ENCODE measurements at places on chromosomes 2 and 18. TPM values are rescaled to one million over a fixed set of nuclear protein-coding genes. Genes with fewer than 3 reads are reported as not detected.
A peak's percentile ranks its signal among the peaks of the same experiment; 100 is the strongest.

Gene GAL3ST2
- 311 TPM for total RNA-seq

Gene RAB6C
- total RNA-seq: not detected

DNA sequence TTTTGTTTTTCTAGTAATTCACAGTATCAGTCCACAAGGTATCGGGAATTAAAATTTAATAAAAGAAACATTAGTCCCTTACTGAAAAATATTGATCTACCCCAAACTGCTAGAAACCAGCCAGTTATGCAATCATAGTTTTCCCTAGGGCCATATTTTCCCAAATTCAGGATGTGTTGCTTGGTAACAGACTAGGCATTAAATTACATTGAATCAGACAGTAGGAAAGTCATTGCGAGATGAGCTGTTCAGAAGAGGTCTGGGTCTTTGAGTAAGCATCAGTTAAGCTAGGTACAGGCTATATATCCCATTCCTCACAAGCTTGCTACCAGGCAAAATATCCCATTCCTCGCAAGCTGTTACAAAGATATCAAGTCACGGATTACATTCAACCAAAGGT, 123.0 kb upstream of the CCDC150 start:
- no peaks in the 10 kb centered on the region for H3K4me1 ChIP-seq
- no peak overlapping the region for H3K4me3 ChIP-seq
- H3K27ac ChIP-seq: no peak overlapping the region
- no peak for DNase-seq
- H3K36me3 ChIP-seq: no peaks in the 10 kb centered on the region
- no peaks in the 10 kb centered on the region for H3K27me3 ChIP-seq

- no peak for DNase-seq
- no peak overlapping the region for H3K4me3 ChIP-seq
- H3K27me3 ChIP-seq: no peaks in the 10 kb centered on the region
- H3K27ac ChIP-seq: no peak overlapping the region
- peaks cover 29% of the 10 kb centered on the region for H3K4me1 ChIP-seq
These were observed 9.4 kb upstream of the AGFG1 start for GRCh38 chr2:227462462-227462951.

DNA sequence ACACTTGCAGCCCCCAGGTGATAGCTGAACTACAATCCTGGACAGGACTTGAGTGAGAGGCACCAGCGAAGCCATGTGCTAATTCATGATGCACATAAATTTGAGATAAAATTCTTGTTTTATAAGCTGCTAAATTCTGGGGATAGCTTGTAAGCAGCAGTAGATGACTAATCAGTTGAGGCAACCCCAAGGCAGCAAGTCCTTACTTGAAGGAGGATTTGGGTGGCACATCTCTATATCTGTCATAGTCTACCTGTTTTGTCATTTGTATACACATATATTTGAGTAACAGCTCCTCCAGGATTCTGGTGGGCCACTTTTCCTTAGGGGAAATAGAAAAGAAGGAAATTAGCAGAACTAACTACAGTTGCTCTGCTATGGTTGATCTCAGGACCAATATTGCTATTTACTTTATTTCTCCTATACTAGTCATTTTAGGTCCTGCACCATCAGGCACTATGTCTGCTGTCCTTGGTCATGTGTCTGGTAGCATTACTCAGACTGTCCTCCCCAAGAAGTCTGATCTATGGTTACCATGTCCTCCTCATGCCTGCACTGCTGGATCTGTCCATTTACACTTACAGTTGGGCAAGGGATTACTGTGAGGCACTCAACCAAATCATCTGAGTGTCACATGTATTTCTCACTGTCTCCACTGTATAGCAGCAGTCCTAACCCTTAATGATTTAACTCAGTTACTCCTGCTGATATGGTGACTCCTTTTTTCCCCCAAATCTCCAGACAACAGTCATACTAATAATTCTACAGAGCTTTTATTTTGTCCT, 436.0 kb upstream of the CWC22 start:
- DNase-seq: no peak
- no peaks in the 10 kb centered on the region for H3K4me1 ChIP-seq
- no peak overlapping the region for H3K27ac ChIP-seq
- H3K27me3 ChIP-seq: no peaks in the 10 kb centered on the region
- no peaks in the 10 kb centered on the region for H3K36me3 ChIP-seq

DNA sequence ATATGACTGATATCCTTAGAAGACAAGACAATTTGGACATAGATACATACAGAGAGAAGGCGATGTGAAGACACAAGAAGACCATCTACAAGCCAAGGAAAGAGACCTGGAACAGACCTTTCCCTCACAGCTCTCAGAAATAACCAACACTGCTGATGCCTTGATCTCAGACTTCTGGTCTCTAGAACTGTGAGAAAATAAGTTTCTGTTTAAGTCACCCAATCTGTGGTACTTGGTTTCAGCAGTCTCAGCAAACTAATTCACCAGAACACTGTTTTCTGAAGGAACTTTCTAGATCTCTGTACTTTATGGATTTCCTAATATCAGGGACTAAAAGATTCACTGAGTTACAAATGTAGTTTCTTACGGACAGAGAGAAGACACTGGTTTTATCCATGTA, 58.8 kb downstream of the NAB1 start:
- H3K27ac ChIP-seq: no peak overlapping the region
- no peak overlapping the region for H3K4me3 ChIP-seq
- no peaks in the 10 kb centered on the region for H3K4me1 ChIP-seq
- H3K27me3 ChIP-seq: no peaks in the 10 kb centered on the region
- no peaks in the 10 kb centered on the region for H3K36me3 ChIP-seq

GRCh38 chr2:28063492-28063962, 173.0 kb downstream of the BABAM2 start:
- no peaks in the 10 kb centered on the region for H3K4me1 ChIP-seq
- no peak overlapping the region for H3K4me3 ChIP-seq
- H3K27ac ChIP-seq: no peak overlapping the region
- no peak for DNase-seq
- H3K36me3 ChIP-seq: no peaks in the 10 kb centered on the region

GRCh38 chr2:27135478-27135955, 1.1 kb upstream of the PREB start:
- H3K4me1 ChIP-seq: peaks cover 25% of the 10 kb centered on the region
- DNase-seq: no peak
- no peaks in the 10 kb centered on the region for H3K27me3 ChIP-seq
- H3K4me3 ChIP-seq: no peak overlapping the region
- H3K36me3 ChIP-seq: peaks cover 26% of the 10 kb centered on the region
- peak overlapping the region; percentile 95 for H3K27ac ChIP-seq

GRCh38 chr18:13051950-13052349, 60.8 kb downstream of the CEP192 start:
- no peak for DNase-seq
- H3K4me1 ChIP-seq: no peaks in the 10 kb centered on the region
- no peak overlapping the region for H3K4me3 ChIP-seq
- H3K27me3 ChIP-seq: no peaks in the 10 kb centered on the region
- H3K27ac ChIP-seq: no peak overlapping the region
